Stimulated activated CD8-positive, alpha-beta memory T cell treated with anti-CD3 and anti-CD28 coated beads, Interleukin-12 subunit alpha, Interleukin-12 subunit beta, amount 100 ng/mL, for 4 hours (primary cell): ENCODE measurements at places on chromosomes 6 and 20.

DNA sequence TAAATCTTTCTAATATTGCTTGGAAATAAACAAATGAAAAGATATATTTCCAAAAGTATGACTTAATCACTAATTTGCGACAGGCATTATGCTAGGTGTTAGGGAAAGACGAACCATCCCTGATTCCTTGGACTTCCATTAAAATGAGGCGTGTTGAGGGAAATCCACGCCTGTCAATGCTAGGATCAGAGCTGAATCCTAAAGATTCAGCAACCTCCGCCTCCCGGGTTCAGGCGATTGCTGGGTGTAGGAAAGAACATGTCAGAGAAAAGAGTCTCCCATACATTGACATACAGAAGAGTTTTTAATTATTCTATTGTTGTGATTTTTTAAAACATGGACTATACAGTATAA, 16.8 kb upstream of the PRSS16 start:
- DNase-seq: no peak

DNA sequence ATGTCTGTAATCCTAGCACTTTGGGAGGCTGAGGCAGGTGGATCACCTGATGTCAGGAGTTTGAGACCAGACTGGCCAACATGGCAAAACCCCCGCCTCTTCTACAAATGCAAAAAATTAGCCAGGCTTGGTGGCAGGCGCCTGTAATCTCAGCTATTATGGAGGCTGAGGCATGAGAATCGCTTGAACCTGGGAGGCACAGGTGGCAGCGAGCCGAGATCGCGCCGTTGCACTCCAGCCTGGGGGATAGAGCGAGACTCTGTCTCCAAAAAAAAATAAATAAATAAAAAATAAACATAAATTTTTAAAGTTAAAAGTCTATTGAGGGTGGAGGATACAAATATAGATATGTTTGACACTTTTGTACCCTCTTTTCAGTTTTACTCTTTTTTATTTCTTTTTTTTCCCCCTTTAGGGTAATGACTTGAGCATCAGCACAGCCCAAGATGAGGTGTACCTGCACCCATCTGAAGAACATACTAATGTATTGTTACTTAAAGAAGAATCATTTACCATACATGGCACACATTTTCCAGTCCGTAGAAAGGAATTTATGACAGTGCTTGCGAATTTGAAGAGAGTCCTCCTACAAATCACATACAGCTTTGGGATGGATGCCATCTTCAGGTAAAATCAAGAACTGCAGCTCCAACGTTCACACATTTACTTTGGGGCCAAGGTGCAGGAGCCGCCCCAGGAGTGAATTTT, 368.9 kb downstream of the LAMA2 start:
- DNase-seq: peak; percentile 9

GRCh38 chr6:51559059-51559458, 528.4 kb downstream of the PKHD1 start:
- no peak for DNase-seq

- DNase-seq: no peak
These were observed 195.5 kb downstream of the ERMARD start for GRCh38 chr6:169946971-169947370.

GRCh38 chr6:130890521-130890971, 63.3 kb downstream of the SMLR1 start:
- DNase-seq: no peak

DNA sequence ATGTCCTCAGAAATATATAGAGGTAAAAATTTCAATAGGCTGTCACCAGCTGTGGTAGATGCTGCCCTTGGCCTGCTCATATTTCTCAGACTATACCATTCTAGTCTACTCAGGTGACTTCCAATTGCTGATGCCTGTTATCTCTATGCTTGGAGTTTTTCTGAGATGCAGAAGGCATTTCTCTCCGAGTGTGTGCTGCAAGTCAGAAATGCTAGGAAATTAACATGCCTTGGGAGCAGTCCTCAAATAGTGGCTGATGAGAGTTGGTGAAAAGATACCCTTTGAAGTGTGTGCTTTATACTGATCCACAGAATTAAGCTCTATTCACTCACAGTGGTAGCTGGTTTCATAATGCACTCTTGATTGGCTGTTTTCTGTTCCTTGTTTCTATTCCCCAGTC, 43.2 kb upstream of the PKIB start:
- DNase-seq: no peak

DNA sequence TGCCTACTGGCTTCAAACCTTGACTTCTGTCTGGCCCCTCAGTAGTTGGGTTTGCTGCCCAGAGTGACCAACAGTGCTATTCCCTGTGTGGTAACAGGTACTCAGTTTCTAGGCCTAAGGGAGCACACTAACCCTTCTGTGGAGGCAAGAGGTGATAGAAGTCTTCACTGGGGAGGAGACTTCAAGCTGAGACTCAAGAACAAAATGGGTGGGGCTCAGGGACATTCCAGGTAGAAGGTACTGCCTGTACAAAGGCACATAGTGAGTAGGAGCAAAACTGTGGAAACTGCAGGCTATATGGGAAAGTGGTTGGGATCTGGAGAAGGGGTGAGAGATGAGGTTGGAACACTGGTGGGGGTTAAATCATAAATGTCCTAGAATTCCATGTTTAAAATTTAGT, 2.3 kb upstream of the SCAND1 start:
- no peak for DNase-seq

GRCh38 chr6:116221067-116221466, 32.8 kb downstream of the TSPYL4 start:
- DNase-seq: no peak

- DNase-seq: no peak
These were observed 142.6 kb downstream of the ARHGAP18 start for GRCh38 chr6:129567374-129567773.
